Lung (tissue), 17 donors: ENCODE measurements at places on chromosomes 6 and 20.

DNA sequence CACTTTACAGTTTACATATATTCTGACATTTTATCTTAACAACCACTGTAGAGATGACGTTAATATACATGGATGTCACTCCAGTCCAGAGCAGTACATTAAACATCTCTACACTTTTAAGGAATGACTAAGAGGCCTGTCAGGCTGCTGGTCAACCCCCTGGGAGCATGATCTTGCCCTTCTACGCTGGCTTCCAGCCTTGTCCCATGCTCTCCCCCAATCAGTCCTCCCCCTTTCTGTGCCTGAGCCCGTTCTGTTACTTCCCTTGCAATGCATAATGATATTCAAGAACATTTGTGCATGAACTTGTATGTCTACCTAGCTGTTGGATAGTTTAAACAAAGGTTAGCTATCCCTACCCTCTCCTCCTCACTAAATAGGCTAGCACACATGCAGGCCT, 40.5 kb upstream of the PLCB4 start:
- no peak for DNase-seq
- H3K4me3 ChIP-seq, result no peak overlapping the region
- H3K36me3 ChIP-seq, result no peaks in the 10 kb centered on the region
- no peaks in the 10 kb centered on the region for H3K4me1 ChIP-seq
- H3K27me3 ChIP-seq, result no peaks in the 10 kb centered on the region

DNA sequence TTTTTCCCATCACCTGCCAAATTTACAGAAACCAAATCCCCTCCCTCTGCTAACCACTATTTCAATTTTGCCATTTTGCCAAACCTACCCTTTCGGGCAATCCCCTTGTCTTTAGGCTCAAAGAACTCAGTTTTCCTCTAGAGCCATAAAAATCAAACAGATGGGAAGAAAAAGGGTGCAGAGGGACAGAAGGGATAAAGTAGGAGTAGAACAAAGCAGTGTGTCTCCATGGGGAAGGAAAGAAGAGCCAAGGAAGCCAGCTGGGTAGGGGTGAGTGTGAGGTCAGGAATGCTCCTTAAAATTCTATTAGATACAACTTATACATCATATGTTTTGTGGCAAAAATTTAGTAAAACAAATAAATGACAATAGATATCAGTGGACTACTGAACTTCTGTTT, 316.5 kb downstream of the BTBD9 start:
- no peak overlapping the region for H3K27ac ChIP-seq
- H3K4me3 ChIP-seq, result no peak overlapping the region
- peak; percentile 76 for DNase-seq
- no peaks in the 10 kb centered on the region for H3K36me3 ChIP-seq

- no peak overlapping the region for H3K27ac ChIP-seq
- no peak overlapping the region for H3K4me3 ChIP-seq
- H3K27me3 ChIP-seq, result no peaks in the 10 kb centered on the region
- no peaks in the 10 kb centered on the region for H3K4me1 ChIP-seq
- no peaks in the 10 kb centered on the region for H3K36me3 ChIP-seq
These were observed 50.7 kb upstream of the CD83 start for GRCh38 chr6:14066782-14067406.

DNA sequence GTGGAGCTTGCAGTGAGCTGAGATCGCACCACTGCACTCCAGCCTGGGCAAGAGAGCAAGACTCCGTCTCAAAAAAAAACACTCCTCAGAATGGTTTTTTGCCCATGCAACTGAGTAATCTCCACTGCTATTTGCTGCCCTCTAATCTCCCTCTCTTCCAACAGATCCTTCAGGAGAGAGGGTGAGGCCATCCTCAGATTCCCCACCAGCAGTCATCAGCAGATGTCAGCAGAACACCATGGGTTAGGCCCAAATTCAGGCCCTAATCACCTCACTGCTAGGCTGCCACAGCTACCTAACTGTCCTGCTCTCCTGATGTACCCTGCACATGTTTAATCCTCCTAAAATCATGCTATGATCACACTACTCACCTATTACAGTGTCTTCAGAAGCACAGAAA, 63.2 kb upstream of the BEND6 start:
- H3K4me3 ChIP-seq, result no peak overlapping the region
- no peak for DNase-seq
- H3K36me3 ChIP-seq, result no peaks in the 10 kb centered on the region

DNA sequence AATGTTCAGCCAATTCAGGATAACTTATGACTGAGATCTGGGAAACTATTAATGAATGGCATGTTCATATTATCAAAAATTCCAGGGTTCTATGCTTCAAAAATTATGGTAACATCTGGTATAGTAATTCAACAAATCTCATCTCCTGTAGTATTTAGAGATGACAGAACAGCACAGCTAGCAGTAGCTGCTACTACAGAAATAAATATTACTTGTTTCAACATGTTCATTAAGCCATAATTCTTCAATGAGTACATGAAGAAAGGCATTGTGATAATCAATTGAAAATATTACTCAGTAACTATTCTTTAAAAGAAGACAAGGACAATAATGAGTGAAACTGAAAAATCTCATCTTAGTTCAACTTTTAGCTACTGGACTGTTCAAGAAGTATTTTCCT, 66.8 kb downstream of the ATG5 start:
- no peak for DNase-seq
- no peak overlapping the region for H3K27ac ChIP-seq
- H3K27me3 ChIP-seq, result no peaks in the 10 kb centered on the region
- H3K36me3 ChIP-seq, result no peaks in the 10 kb centered on the region
- no peaks in the 10 kb centered on the region for H3K4me1 ChIP-seq

GRCh38 chr20:33506576-33506975, 16.7 kb downstream of the CBFA2T2 start:
- H3K27me3 ChIP-seq, result no peaks in the 10 kb centered on the region
- no peaks in the 10 kb centered on the region for H3K4me1 ChIP-seq
- no peak for DNase-seq
- H3K36me3 ChIP-seq, result peaks cover 2% of the 10 kb centered on the region
- H3K27ac ChIP-seq, result no peak overlapping the region
- H3K4me3 ChIP-seq, result no peak overlapping the region

DNA sequence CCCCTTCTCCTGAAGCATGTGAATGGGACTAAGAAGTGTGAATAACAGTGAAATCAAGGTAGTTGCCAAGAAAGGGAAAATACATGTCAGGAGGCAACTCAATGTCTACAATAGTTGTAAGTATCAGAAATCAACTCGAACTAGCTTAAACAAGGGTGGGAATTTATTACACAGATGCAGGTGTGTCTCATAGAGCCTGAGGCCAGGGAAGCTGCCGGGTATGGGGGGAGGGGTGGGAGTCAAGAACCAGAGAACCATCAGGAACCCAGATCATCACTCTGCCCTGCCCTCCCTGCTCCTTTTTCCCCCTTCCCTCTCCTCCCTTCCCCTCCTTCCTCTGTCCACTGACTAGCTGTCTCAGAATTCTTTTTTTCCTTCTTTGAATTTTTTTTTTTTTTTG, 34.9 kb upstream of the BMP6 start:
- no peaks in the 10 kb centered on the region for H3K36me3 ChIP-seq
- H3K4me1 ChIP-seq, result no peaks in the 10 kb centered on the region
- no peaks in the 10 kb centered on the region for H3K27me3 ChIP-seq
- no peak overlapping the region for H3K27ac ChIP-seq
- no peak overlapping the region for H3K4me3 ChIP-seq
- DNase-seq, result no peak

GRCh38 chr6:90088009-90088408, 193.7 kb downstream of the GJA10 start:
- H3K27ac ChIP-seq, result no peak overlapping the region
- no peak for DNase-seq
- no peak overlapping the region for H3K4me3 ChIP-seq
- H3K4me1 ChIP-seq, result no peaks in the 10 kb centered on the region
- H3K36me3 ChIP-seq, result peaks cover 12% of the 10 kb centered on the region
- no peaks in the 10 kb centered on the region for H3K27me3 ChIP-seq
